ENCODE measurements at places on chromosomes 2 and 18.

GRCh38 chr2:68365087-68365486 lies at the start of gene PLEK:
PLEK (plus strand) TSS chr2:68365282; CDS start chr2:68365352, 70 bp downstream.
- DNase-seq, result peak; percentile 84

DNA sequence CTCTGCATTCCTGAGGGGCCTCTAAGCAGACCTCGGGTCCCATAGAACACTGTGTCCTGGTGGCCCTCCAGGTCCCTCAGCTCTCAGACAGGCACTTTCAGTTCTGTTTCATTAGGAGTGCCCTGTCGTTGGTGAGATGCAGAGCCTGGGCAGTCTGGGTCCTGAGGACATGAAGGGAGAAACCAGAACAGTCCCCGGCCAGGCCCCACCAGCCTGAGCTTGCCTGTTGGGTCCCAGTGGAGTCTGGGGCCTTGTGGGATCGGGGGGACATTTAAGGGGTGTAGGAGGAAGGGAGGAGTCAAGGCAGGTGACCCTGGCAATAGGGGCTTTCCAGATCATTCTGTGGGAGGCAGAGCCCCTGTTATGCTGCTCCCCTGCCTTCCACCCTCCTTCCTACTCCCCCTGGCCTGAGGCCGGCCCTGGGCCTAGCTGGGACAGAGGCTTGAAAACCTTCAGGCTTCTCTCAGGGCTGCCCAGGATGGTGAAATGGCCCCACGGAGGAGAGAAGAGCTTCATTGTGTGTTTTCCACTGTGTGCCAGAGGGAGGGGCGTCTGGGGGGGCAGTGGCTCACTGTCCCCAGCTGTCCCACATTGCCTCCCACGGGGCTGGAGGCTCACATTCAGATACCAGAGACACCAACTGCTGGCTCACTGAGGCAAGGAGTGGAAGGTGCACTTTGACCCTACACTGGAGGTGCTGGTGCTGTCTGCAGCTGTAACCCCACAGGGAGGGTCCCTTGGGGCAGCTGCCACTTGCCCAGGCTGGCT lies 26.6 kb upstream of the CATIP start:
- no peak for DNase-seq

- no peak for DNase-seq
These were observed 316.6 kb upstream of the CHST9 start for GRCh38 chr18:27501671-27502070.

GRCh38 chr2:109638795-109639194 lies 24.6 kb downstream of the SOWAHC start:
- DNase-seq, result no peak

Measured in SIG-M5 (cell line).